ENCODE measurements at places on chromosomes 13 and 19. TPM values are rescaled to one million over a fixed set of nuclear protein-coding genes. Genes with fewer than 3 reads are reported as not detected.

The KCNC3 gene
- not detected for total RNA-seq

The ERICH6B gene
- total RNA-seq, result not detected

The GAPDHS gene
- total RNA-seq, result not detected

The DGKH gene
- total RNA-seq, result 2.6 TPM

The PSG6 gene
- not detected for total RNA-seq

The USE1 gene
- total RNA-seq, result 26.0 TPM

The CLEC11A gene
- 21.3 TPM for total RNA-seq

The LIM2 gene
- total RNA-seq, result not detected
